WERI-Rb-1 (cell line): ENCODE measurements at places on chromosomes 7 and 10.

- no peak for DNase-seq
These were observed 441.8 kb downstream of the RPS24 start for GRCh38 chr10:78475437-78475836.

DNA sequence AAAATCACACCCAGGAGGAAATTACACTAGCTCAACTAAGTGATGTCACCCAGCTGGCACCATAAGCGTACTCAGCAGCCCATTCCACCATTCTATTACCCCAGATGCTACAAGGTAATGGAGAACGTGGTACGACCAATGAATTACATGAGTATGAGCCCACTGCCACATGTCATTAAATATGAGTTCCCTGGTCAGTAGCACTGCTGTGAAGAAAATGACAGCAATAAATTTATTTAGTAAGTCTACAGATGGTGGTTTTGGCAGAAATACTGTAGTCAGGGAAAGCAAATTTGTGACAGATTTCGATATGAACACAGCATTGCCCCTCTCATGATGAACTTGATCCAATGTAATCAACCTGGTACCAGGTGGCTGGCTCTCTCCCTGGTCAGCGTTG is 154.2 kb downstream of the VWC2 start:
- no peak for DNase-seq

GRCh38 chr7:102173669-102174068 is 113.0 kb upstream of the SH2B2 start:
- no peak for DNase-seq

DNA sequence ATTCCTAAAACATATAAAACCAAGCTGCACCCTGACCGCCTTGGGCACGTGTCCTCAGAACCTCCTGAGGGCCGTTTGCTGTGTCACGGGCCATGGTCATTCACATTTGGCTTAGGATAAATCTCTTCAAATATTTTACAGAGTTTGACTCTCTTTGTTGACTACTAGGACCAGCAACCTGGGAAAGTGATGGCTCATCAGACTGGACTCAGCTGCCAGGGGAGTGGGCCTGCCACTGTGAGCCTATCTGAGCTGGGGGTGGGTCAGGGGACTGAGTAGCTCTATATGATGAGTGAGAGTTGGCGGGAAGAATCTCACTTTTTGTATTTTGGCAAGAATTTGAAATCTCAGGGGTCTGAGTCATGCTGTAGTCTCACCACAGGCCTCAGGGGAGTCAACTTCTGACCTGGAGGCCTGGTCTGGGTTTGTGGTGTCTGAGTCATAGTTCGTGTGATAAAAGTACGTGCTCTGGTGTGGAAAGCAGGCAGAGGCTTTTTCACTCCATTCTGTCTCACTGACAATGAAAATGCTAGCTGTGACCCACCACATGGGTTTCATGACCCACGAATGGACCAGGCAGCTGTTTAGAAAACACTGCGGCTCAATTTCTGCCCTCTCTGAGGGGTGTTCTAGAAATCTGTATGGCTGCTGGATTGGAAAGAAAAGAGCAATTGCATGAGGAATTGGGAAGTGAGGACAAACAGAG is 4.2 kb upstream of the UPP1 start:
- no peak for DNase-seq

GRCh38 chr10:121865554-121865953 is 62.3 kb downstream of the ATE1 start:
- no peak for DNase-seq
